ENCODE measurements at places on chromosomes 4 and X.

DNA sequence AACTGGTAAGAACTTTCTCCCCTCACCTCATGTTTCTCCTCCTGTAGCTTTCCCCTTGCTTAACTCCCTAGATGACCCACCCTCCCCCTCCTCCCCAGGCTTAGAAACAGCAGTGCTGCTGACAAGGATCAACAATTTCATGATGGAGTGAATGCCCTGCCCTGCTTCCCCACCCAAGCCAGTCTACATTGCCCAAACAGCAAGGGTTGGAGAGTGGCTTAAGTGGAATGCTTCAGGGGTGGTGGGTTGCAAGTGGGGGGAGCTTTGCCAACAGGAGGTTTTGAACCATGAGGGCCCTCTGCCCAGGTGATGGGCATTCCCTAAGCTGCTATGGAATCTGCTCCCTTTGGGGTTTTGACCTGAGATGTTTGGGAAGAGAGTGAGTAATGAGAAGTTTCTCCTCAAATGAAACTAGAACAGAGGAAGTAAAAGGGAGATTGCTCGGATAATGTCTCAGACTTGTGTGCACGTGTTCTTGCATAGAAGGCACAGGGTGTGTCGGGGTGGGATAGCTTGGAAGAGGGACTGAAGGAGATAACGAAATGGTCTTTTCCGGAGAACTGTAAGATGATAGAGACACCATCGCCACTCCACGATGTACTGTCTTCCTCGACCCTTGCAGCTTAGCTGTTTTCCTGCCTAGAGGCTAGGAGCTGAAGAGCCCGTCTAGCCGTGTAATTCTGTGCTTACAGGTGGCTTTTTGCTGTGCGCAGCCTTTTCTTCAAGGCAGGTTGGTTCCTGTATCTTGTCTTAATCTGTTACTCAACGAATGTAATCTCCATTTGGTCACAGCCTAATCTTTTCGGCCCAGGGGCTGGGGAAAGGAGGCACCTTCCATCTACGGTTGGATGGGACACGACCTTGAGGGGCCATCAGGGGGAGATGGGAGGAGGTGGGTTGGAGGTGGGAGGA lies 10.1 kb downstream of the GDPD2 start:
- DNase-seq: no peak

DNA sequence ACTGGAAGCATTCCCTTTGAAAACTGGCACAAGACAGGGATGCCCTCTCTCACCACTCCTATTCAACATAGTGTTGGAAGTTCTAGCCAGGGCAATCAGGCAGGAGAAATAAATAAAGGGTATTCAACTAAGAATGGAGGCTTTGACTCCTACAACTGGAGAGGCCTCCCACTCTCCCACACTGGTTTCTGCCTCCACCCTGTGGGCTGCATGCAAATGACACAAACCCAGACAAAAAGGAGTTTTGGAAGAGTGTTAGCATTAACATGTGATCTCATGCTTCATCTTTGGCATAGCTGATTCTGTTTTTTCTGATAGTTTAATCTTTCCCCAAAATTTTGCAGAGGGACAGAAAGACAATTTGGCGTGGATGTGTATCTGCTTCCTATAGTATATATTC lies 80.8 kb upstream of the IQCM start:
- peak; percentile 44 for DNase-seq

DNA sequence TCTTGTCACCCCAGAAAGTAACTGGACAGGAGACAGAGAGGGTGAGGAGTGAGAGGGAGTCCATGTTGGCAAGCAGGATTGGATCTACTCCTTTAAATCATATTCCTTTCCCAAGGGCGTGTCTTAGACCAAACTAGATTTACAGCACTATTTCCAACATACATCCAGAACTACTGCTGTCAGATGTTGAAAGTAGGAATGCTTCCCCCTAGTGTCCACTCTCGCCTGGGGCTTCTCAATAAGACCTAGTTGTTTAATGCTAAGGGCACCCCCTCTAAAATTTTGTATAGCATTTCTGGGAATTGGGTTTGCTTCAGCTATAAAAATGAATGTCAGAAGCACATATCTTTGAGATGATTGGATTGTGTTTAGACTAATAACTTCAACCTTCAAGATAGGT lies 13.3 kb downstream of the OFD1 start:
- peak; percentile 24 for DNase-seq

- DNase-seq: no peak
Observed at GRCh38 chrX:3516051-3516541, 169.6 kb upstream of the MXRA5 start.

- DNase-seq: no peak
Observed at GRCh38 chr4:184253072-184253420, 35.4 kb upstream of the ENPP6 start.

DNA sequence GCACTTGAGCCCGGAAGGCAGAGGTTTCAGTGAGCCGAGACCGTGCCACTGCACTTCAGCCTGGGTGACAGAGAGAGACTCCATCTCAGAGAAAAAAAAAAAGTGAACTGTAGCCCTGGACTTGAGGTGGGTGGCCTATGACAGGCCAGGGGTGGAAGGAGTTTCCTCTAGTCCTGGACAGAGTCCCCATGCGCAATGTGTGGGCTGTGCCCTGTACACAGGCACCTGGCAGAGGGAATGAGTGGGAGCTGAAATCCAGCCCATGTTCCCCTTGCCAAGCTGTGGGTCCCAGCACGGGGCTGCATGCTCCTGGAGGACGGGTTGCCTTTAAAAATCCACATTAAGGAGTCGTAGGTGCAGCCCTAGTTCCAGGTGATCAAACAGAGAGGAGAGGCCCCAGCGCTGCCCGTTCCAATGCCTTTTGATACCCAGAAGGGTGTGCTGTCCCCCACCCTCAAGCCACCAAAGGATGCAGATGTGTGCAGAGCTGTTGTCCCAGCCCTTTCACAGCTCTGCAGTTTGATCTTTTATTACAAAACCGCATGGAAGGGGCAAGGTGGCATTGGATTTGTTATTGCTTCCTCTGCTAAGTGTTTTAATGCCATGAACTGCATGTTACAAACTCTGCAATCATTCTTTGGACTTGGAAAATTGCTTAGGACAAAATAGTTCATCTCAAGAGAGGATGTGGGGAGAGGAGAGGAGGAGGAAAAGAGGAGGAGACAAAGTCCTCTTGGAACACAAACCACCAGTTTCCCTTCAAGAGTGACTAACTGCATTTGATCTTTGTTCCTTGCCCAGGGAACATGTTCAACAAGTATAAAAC lies 38.0 kb upstream of the PDK3 start:
- no peak for DNase-seq

GRCh38 chr4:73193155-73193554 lies 65.4 kb downstream of the ANKRD17 start:
- DNase-seq: no peak

Data from brain (organoid and tissue), 16 donors.